Heart left ventricle (tissue), 16 donors: ENCODE measurements at places on chromosomes 13 and 19. TPM values are rescaled to one million over a fixed set of nuclear protein-coding genes. Genes with fewer than 3 reads are reported as not detected.
A peak's percentile ranks its signal among the peaks of the same experiment; 100 is the strongest.

The RHPN2 gene
- 2.4 TPM for total RNA-seq

The GPC5 gene
- total RNA-seq: 2.9 TPM

The IFNL1 gene
- not detected for total RNA-seq

The BCL2L12 gene
- 15.9 TPM for total RNA-seq

The SULT2A1 gene
- not detected for total RNA-seq

The CPAMD8 gene
- 5.2 TPM for total RNA-seq

- H3K4me1 ChIP-seq: peaks cover 4% of the 10 kb centered on the region
- H3K27me3 ChIP-seq: no peaks in the 10 kb centered on the region
- peaks cover 36% of the 10 kb centered on the region for H3K36me3 ChIP-seq
- no peak for DNase-seq
These were observed 530 bp downstream of the MAU2 start for GRCh38 chr19:19321141-19321577.

GRCh38 chr13:75620020-75620419 lies 16.1 kb upstream of the LMO7 start:
- no peaks in the 10 kb centered on the region for H3K36me3 ChIP-seq
- H3K27ac ChIP-seq: no peak overlapping the region
- no peaks in the 10 kb centered on the region for H3K4me1 ChIP-seq
- no peak overlapping the region for H3K4me3 ChIP-seq
- no peaks in the 10 kb centered on the region for H3K27me3 ChIP-seq

DNA sequence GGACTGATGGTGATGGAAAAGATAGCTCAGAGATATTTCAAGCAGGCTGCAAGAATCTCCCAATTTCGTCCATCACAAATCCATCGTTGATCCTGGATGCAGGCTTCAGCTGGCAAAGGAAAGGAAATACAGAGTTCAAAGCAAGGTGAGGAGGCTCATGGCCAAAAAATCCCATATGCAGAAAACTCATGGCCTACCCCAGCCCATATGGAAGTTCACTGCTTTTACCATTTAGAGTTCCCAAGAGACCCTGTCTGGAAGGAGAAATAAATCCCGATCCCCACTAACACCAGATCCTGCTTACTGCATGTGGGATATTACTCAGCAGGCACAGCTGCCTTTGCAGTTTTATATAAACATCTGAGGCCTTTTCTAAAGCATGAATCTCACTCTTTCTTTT lies 412.9 kb upstream of the SPRY2 start:
- no peaks in the 10 kb centered on the region for H3K36me3 ChIP-seq
- no peaks in the 10 kb centered on the region for H3K27me3 ChIP-seq
- no peak for DNase-seq
- no peaks in the 10 kb centered on the region for H3K4me1 ChIP-seq
- no peak overlapping the region for H3K27ac ChIP-seq
- H3K4me3 ChIP-seq: no peak overlapping the region

DNA sequence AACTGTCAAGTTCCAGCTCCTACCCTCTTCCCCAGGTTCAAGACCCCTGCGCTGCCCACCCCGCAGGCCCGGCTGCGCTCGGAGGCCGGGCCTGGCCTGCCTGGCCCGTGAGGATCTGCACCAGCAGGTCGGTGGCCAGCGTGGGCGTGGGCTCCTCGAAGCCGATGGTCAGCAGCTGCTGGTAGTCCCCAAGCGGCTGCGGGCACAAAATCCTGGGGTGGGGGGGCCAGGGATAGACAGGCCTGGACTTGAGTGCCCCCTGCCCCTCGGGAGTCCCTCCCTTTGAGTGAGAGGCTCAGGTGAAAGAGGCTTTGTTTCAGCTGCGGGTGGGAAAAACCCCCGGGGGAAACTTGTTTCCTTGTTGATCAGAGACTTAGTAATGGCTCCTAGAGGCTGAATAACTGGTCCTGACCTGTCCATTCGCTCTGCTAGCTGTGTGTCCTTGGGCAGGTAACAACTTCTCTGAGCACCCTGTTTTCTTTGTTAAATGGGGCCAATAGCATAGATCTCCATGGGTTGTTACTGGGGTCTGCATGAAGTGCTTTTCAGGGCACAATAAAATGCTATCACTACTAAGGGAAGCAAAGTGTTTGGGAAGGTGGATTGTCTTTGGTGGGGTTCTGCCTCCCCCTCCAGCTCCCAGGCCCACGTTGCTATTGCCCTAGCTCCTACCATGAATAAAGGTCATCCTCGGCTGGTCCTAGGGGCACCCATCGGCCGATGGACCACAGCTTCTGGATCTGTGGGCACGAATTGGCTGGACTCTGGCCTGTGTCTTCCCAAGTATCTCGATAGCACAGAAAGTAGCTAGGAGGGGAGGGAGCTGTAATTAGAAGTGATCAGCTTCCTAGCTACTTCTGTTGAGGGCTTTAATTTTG lies 3.5 kb downstream of the C19orf67 start:
- H3K27ac ChIP-seq: peak overlapping the region; percentile 88
- H3K4me3 ChIP-seq: peak overlapping the region; percentile 70
- DNase-seq: no peak
- H3K4me1 ChIP-seq: peaks cover 15% of the 10 kb centered on the region
- no peaks in the 10 kb centered on the region for H3K36me3 ChIP-seq
- H3K27me3 ChIP-seq: no peaks in the 10 kb centered on the region

- no peaks in the 10 kb centered on the region for H3K36me3 ChIP-seq
- peak overlapping the region; percentile 22 for H3K27ac ChIP-seq
- H3K4me3 ChIP-seq: no peak overlapping the region
- peaks cover 41% of the 10 kb centered on the region for H3K4me1 ChIP-seq
- DNase-seq: no peak
- H3K27me3 ChIP-seq: no peaks in the 10 kb centered on the region
These were observed 114.8 kb downstream of the LRCH1 start for GRCh38 chr13:46667687-46668281.

GRCh38 chr13:83298617-83299016 lies 583.7 kb downstream of the SLITRK1 start:
- no peak overlapping the region for H3K4me3 ChIP-seq
- H3K27me3 ChIP-seq: no peaks in the 10 kb centered on the region
- H3K27ac ChIP-seq: no peak overlapping the region
- no peaks in the 10 kb centered on the region for H3K4me1 ChIP-seq

DNA sequence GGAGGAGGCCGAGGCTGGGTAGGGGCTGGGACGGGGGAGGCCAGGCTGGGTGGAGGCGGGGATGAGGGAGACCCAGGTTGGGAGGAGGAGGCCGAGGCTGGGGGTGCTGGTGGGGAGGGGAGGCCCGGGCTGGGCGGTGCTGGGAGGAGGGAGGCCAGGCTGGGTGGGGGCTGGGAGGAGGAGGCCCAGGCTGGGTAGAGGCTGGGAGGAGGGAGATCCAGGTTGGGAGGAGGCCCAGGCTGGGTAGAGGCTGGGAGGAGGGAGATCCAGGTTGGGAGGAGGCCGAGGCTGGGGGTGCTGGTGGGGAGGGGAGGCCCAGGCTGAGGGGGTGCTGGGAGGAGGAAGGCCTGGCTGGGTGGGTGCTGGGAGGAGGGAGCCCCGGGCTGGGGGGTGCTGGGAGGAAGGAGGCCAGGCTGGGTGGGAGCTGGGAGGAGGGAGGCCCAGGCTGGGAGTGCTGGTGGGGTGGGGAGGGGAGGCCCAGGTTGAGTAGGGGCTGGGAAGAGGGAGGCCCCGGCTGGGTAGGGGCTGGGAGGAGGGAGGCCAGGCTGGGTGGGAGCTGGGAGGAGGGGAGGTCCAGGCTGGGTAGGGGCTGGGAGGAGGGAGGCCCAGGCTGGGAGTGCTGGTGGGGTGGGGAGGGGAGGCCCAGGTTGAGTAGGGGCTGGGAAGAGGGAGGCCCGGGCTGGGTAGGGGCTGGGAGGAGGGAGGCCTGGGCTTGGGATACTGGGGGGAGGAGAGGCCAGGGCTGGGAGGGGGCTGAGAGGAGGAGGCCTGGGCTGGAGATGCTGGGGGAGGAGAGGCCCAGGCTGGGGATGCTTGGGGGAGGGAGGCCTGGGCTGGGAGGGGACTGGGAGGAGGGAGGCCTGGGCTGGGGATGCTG lies 10.7 kb downstream of the TPGS1 start:
- no peak overlapping the region for H3K4me3 ChIP-seq
- no peak overlapping the region for H3K27ac ChIP-seq
- H3K36me3 ChIP-seq: peaks cover 4% of the 10 kb centered on the region

DNA sequence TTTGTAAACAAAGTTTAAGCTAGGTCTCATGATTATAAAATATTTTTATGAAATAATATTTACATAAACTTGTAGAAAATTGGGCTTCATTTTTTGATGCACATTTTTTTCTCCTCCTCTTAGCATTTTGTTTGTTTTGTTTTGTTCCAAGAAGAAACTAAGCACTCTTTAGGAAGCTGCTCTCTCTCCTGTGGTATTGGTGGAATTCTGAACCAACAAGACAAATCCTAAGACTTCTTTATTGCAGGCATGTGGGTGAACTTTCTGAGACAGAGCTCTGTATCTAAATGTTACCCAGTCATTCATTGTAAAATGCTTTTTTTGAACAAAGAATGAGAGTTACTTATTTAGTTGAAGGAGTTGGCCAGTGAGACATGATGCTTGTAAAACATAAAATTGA lies 39.3 kb downstream of the LMO7 start:
- no peak overlapping the region for H3K27ac ChIP-seq
- H3K4me3 ChIP-seq: no peak overlapping the region
- H3K27me3 ChIP-seq: no peaks in the 10 kb centered on the region
- H3K36me3 ChIP-seq: no peaks in the 10 kb centered on the region
- H3K4me1 ChIP-seq: no peaks in the 10 kb centered on the region

GRCh38 chr13:46596466-46596865 lies 43.5 kb downstream of the LRCH1 start:
- no peak for DNase-seq
- no peaks in the 10 kb centered on the region for H3K27me3 ChIP-seq
- peaks cover 74% of the 10 kb centered on the region for H3K4me1 ChIP-seq
- H3K4me3 ChIP-seq: no peak overlapping the region
- H3K36me3 ChIP-seq: no peaks in the 10 kb centered on the region
- H3K27ac ChIP-seq: no peak overlapping the region

DNA sequence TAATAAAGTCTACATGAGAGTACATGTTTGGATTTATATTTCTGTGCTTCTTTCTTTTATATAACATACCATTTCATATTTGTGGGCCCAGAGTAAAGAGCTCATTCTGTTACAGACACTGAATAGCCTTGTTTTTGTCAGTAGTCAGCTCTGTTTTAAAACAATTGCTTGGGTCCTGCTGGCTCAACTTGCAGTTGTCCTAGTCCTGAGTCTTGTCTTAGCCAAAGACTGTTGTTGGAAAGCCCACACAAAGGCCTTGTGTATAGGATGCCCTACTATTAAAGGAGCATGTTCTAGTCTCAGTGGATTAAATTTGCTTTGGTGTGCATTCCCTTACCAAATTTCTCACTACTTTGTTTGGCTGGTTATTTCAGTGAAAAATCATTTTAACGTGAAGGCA lies 3.8 kb upstream of the KCNRG start:
- no peak for DNase-seq
- no peaks in the 10 kb centered on the region for H3K27me3 ChIP-seq
- H3K4me1 ChIP-seq: no peaks in the 10 kb centered on the region
- peaks cover 57% of the 10 kb centered on the region for H3K36me3 ChIP-seq
- no peak overlapping the region for H3K27ac ChIP-seq
- no peak overlapping the region for H3K4me3 ChIP-seq

DNA sequence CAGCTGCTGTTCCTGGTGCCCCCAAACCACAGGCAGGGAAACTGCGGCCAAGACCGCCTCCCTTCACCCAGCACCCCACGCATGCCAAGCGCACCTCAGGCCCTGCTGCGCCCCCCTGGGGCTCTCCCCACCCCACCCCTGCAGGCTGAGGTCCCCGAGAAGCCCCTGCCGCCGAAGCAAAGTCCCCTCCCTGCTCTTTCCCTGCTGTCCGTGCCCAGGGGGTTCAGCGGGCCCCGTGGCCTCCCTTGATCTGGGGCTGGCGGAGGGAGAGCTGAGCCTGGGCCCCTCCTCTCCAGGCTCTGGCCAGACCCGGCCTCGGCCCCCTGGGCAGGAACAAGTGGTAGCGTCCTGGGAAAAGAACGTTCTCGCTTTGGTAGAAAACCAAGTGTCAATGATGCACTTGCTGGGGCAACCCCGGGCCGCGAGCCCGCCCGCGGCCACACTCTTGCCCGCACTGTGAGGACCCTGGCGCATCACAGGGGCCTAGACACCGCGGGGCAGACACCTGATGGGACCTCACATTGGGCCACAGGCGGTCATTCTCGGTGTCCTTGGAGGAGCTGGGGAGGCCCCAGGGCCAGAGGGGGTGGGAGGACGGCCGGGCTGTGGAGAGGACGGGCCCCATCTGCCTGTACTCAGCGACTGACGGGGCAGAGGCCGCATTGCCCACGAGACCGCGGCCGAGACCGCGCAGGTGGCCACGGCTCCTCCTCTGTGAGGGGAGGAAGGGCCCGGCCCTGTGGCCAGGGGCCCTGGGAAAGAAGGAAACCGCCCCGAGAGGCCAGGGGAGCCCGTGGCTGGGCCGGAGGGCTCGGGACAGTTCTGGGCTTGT lies 29.0 kb downstream of the GPX4 start:
- no peaks in the 10 kb centered on the region for H3K27me3 ChIP-seq
- H3K4me1 ChIP-seq: peaks cover 77% of the 10 kb centered on the region
- no peaks in the 10 kb centered on the region for H3K36me3 ChIP-seq
- no peak for DNase-seq
- peak overlapping the region; percentile 68 for H3K4me3 ChIP-seq
- H3K27ac ChIP-seq: peak overlapping the region; percentile 88

DNA sequence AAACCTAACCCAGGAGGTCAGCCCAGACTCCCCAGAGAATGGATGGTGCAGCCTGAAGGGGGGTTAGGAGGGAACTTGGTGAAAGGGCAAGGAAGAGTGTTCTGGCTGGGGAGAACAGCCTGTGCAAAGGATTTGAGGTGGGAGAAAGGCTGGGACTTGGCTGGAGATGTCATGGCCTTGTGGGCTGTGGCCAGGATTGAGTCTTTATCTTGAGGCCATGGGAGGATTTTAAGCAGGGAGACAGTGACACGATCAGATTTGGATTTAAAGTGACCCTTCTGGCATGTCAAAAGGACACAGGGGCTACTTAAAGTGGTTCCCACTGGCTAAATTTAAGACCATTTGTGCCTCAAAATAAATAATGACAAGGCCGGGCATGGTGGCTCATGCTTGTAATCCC lies 29.7 kb downstream of the MAP4K1 start:
- H3K4me1 ChIP-seq: no peaks in the 10 kb centered on the region
- DNase-seq: no peak
- no peak overlapping the region for H3K27ac ChIP-seq
- H3K36me3 ChIP-seq: no peaks in the 10 kb centered on the region

DNA sequence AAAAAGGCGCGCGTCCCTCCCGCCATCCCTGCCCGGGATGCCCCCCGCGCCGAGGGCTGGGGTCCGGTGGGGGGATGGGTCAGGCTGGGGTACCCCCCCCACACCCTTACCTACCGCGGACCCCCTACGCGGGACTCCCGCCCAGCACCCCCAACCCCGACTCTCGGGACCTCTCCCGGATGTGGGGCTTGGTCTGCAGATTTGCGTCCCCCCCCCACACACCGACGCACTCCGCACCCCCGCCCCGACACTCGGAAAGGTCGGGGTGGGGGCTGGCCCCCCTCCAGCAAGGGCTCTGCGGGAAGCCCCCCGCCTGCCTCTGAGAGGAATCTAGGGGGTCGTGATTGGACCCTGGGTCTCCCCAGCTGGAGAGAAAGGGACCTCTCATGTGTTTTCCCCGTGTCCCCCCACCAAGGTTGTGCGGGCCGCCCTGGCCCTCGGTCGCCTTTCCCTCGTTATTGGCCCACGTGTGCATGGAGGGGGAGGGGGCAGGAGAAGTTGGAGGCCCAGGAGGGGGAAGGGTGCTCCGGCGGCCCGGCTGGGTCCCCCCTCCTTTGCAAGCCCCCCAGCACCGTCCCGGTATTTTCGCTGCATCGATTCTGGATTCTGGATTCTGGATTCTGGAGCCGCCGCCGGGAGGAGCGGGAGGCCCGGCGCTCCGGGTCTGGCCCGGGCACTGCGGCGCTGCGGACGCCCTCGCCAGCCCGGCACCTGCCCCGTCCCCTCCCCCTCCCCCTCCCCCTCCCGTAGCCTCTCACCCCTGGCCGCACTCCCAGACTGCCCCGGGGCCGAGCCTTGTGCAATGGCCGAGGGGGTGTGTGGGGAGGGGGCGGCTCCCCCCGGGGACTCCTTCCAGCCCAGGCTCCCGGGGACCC lies 607 bp downstream of the NFIC start:
- H3K27me3 ChIP-seq: no peaks in the 10 kb centered on the region
- H3K36me3 ChIP-seq: no peaks in the 10 kb centered on the region
- peak overlapping the region; percentile 97 for H3K27ac ChIP-seq
